ENCODE measurements at places on chromosomes 11 and 22.

- H3K4me1 ChIP-seq, result peaks cover 30% of the 10 kb centered on the region
- H3K36me3 ChIP-seq, result no peaks in the 10 kb centered on the region
- H3K27me3 ChIP-seq, result no peaks in the 10 kb centered on the region
- peak overlapping the region; percentile 0 for H3K27ac ChIP-seq
These were observed 55.5 kb downstream of the FAM83F start for GRCh38 chr22:40050258-40050657.

GRCh38 chr22:42993651-42994275, 21.2 kb downstream of the PACSIN2 start:
- peaks cover 3% of the 10 kb centered on the region for H3K36me3 ChIP-seq
- no peak overlapping the region for H3K4me3 ChIP-seq
- peaks cover 4% of the 10 kb centered on the region for H3K4me1 ChIP-seq
- DNase-seq, result no peak
- no peak overlapping the region for H3K27ac ChIP-seq
- no peaks in the 10 kb centered on the region for H3K27me3 ChIP-seq

DNA sequence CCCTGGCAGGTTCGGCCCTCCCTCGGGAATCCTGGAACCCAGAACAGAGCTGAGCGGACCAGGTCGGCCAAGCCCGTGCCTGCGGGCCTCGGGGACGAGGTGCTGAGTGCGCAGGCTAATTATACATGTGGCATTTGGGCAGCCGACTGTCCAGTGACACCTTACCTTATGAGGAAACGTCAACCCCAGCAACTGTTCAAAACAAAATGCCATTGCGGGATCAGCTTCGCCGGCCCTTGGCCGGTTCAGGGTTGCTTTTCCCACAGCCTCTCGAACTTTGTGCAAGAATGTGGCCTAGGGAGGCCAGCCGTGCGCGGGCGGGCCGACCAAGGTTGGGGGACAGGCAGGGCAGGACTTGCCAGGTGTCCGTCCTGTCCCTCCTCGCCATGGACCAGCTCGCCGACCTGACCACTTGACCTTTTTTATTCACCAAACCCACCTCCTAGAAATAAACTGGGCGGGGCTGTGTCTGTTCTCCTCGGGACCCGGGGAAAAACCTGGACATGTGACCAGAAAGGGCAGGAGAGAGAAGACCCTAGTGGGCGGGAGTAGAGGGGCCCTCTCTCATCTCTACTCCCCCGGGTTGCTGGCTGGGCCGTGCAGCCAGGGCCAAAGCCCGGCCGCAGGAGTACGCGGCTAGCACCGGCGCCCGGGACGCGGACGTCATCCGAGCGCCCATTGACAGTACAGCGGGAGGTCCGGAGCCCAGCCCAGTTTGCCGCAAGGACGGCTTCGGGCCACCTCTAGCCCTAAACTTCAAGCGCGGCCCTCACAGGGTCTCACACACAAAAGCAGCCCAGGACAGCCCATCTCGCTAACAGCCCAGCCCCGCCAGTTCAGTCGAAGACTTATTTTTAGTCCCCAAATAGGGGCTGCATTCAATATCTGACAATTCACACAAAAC, 134.3 kb upstream of the C11orf58 start:
- H3K27me3 ChIP-seq, result peaks cover 52% of the 10 kb centered on the region
- no peak overlapping the region for H3K27ac ChIP-seq
- no peaks in the 10 kb centered on the region for H3K36me3 ChIP-seq
- H3K4me3 ChIP-seq, result peak overlapping the region; percentile 46

- H3K27ac ChIP-seq, result no peak overlapping the region
- H3K4me1 ChIP-seq, result no peaks in the 10 kb centered on the region
- no peaks in the 10 kb centered on the region for H3K36me3 ChIP-seq
These were observed 16.1 kb downstream of the MS4A6E start for GRCh38 chr11:60343094-60343704.

- H3K27ac ChIP-seq, result no peak overlapping the region
- no peaks in the 10 kb centered on the region for H3K27me3 ChIP-seq
- H3K36me3 ChIP-seq, result no peaks in the 10 kb centered on the region
- DNase-seq, result no peak
- peaks cover 27% of the 10 kb centered on the region for H3K4me1 ChIP-seq
These were observed 237.6 kb downstream of the ETS1 start for GRCh38 chr11:128349650-128350299.

DNA sequence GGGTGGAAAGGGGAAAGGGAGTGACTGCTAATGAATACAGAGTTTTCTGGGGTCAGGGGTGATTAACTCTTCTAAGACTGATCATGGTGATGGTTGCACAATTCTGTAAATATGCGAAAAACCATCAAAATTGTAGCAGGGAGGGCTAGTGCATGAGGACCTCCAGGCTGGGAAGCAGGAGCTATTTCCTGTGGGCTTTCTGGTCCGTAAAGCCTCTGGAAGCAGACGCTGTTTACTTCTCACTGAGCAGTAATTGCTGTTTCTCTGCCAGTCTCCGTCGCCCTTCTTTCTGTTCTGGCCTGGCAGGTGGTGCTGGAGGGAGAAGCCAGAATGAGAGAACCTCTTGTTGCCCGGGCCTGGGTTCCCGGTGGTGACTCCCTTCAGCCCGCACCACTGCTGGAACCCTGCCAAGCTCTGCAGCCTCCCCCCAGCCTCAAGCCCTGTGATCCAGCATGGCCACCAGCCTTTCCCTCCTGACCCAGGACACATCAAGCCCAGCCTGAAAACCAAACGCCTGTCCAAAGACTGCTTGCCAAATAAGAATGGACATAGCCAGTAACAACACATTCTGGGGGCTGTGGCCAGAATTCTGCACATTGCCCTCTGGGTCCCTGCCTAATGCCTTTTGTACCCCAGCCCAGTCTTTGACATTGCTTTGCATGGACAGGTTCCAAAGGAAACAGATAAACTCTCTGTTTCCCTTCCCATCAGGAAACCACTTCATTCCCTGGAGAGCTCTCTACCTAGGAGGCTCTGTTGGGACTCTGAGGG, 201.0 kb upstream of the NAV2 start:
- no peaks in the 10 kb centered on the region for H3K4me1 ChIP-seq
- no peak overlapping the region for H3K4me3 ChIP-seq
- no peaks in the 10 kb centered on the region for H3K27me3 ChIP-seq
- no peaks in the 10 kb centered on the region for H3K36me3 ChIP-seq

- no peak overlapping the region for H3K27ac ChIP-seq
- H3K4me1 ChIP-seq, result no peaks in the 10 kb centered on the region
- no peaks in the 10 kb centered on the region for H3K36me3 ChIP-seq
- H3K4me3 ChIP-seq, result no peak overlapping the region
- no peaks in the 10 kb centered on the region for H3K27me3 ChIP-seq
These were observed 43.7 kb downstream of the GDPD5 start for GRCh38 chr11:75481922-75482606.

- no peaks in the 10 kb centered on the region for H3K36me3 ChIP-seq
- H3K27ac ChIP-seq, result no peak overlapping the region
- DNase-seq, result no peak
- H3K27me3 ChIP-seq, result no peaks in the 10 kb centered on the region
- H3K4me3 ChIP-seq, result no peak overlapping the region
These were observed 55.5 kb upstream of the CD5 start for GRCh38 chr11:61046833-61047232.

- H3K27me3 ChIP-seq, result no peaks in the 10 kb centered on the region
- no peaks in the 10 kb centered on the region for H3K4me1 ChIP-seq
- peaks cover 33% of the 10 kb centered on the region for H3K36me3 ChIP-seq
- H3K27ac ChIP-seq, result no peak overlapping the region
- no peak overlapping the region for H3K4me3 ChIP-seq
These were observed 10.5 kb downstream of the SMTNL1 start for GRCh38 chr11:57547854-57548377.
